Activated gamma-delta T cell treated with anti-CD3 and anti-CD28 coated beads, Interleukin-2, amount 50 U/mL, for 16 hours (primary cell): ENCODE measurements at places on chromosomes 4 and X.

- no peak for DNase-seq
These were observed 145.4 kb downstream of the EMCN start for GRCh38 chr4:100372432-100372831.

GRCh38 chr4:42995343-42995944 lies 102.9 kb downstream of the GRXCR1 start:
- DNase-seq, result no peak

DNA sequence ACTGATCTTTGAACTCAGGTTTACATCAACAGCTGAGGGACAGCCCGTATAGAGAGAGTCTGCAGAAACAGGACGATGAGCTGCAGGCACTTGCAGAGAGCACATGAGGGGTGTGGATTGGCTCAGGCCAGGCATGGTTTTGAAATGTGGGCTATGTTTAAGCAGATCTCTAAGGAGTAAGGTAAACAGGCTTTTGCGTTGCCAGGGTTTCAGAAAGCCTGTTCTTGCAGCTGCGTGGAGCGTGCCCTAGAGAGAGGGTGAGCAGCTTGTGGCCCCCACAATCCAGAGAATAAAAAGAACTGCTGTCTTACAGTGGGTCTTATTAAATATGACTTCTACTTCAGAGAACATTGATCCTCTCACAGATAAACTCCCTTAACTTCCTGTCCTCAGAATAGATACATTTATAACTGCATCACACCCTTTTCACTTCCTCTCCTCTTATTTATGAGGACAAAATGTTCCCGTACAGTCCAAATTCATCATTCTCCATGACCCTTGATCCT lies 64.1 kb downstream of the TMA16 start:
- DNase-seq, result no peak

GRCh38 chr4:88251924-88252323 lies 32.4 kb downstream of the PPM1K start:
- DNase-seq, result no peak

DNA sequence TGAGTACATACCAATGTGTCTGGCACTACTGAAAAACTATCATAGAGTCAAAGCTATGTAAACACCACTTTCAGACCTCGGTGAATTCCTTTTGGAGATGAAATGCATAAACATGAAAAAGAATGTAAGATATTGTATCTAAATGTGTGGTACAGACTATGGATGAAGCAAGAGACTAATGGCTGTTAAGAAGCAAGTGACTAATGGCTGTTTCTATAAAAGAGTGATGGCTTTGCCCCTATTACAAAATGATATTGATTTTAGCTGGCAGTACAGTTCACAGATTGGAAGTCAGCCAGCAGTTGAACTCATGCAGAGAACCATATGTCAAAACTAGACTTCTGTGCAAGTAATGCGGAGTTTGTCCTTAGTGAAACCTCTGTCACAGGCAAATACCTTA lies 359.3 kb downstream of the GRXCR1 start:
- no peak for DNase-seq

- no peak for DNase-seq
These were observed 148.4 kb downstream of the ASMT start for GRCh38 chrX:1763294-1763693.
